CD4-positive, alpha-beta T cell (primary cell): ENCODE measurements at places on chromosomes 7 and 10.

DNA sequence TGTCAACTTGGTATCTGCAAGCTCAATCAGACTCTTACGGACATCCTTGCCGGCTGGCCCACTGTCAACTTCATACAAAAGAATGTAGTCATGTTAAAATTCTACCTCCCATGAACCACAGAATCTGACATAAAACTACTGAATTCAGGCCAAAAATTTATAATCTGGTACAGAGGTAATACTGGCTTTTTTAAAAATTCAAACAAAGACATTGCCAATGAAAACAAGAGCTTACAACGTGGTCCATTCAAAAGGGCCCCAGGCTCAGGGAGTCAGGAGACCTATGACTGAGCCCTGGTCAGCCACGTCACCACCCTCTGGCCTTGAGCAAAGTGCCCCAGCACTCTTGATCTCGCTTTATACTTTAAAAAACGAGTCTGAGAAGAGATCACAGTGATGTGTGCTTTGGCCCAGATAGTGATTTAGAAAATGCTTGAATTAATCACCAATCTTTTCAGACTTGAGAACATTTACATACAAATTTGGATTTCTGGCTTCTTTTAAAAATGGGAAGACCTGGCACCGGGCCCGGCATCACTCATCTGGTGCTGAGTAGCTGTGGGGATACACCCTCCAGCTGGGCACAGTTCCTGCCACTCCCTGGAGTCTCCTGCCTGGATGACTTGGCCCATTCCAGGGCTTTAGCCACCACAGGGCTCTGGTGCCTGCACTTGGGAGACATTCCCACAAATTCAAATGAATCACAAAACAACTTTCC, 94.1 kb downstream of the PIP4K2A start:
- no peak for DNase-seq

GRCh38 chr10:77531441-77532001, 106.1 kb downstream of the KCNMA1 start:
- DNase-seq = no peak

- DNase-seq = no peak
Measured at GRCh38 chr7:106615808-106616707, 44.9 kb downstream of the CCDC71L start.

DNA sequence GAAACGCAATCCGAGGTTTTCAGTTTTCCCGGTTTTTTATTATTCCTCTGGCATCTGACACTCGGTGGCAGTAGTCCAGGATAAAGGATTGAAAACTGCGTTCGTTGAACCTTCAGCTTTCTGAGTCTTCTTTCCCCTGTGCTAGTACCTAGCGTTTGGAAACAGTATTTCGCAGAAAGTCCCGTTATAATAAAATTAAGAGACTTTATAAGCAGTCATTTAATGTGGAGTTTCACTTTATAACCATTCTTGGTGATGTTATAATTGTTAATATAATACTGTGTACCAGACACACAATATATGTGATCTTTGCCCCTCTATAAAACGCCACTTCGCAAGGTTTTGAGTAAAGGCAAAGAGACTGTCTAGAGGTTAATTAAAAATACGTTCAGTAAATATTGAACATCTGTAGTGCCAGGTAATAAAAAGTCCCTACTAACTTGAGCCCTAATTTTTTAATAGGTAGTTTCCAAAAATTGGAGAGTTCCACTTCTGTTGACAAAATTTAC, 874 bp downstream of the CISD1 start:
- no peak for DNase-seq

DNA sequence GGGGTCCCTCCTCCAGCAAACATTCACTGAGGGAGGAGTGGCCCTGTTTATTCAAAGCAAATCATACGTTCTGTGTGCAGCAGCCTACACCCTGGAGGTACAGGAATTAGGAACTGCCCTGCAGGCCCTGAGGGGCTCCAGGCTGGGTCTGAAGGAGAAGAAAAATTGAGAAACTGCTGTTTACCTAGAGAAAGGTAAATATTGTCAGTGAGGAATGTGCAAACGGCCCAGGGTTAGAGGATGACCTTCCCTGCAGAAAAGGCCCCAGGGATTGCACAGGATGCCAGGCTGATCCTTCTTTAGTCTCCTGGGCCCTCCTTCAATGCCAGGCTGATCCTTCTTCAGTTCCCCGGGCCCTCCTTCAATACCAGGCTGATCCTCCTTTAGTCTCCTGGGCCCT, 5.7 kb downstream of the CALML5 start:
- DNase-seq = no peak

DNA sequence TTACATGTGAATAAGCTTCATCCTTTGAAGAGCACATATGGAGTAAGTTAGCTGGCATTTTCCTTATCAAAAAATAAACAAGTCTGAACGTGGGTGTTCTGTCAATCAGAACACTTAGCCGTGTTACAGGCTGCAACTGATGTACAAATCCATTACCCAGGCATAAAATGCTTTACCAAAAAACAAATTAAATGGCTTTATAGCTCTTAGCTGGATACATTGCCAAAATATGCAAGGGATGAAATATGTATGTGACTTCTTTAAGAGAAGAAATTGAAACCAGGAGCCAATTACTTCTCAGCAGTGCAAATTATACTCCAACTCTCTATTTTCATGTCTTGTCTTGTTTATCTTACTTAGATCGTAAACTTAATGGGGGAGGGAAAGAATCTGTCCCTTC, 214.8 kb downstream of the DGKB start:
- DNase-seq = no peak

DNA sequence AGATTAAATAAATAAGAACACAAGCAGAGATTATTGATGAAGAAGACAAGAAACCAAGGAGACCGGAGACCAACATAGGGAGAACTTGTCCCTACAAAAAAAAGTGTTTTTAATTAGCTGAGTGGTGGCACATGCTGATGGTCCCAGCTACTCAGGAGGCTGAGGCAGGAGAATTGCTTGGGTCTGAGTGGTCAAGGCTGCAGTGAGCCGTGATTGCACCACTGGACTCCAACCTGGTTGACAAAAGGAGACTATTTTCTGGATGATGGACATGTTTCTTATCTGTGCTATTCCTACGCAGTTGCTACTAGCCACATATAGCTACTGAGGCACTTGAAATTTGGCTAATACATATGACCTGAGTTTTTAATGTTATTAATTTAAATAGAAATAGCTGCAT, 9.7 kb downstream of the IKZF5 start:
- DNase-seq = no peak

GRCh38 chr10:91519899-91520514, 109.9 kb downstream of the HECTD2 start:
- no peak for DNase-seq

DNA sequence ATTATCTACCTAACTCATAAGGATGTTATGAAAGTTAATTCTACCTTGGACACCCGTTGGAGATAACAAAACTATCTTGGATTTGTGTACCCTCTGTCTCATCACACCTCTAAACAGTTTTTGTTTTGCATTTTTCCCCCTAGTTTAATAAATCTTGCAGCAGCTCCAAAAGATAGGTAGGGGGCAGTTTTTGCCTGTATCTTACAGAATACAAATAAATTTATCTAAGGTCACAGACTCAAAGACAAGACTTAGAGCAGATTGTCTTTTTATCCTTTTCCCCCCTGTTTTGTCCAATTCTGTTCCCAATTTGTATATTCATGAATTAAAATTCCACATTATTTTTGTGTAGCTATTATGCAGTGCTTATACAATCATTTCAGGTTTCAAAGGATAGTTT, 5.0 kb upstream of the SORCS1 start:
- DNase-seq = no peak

DNA sequence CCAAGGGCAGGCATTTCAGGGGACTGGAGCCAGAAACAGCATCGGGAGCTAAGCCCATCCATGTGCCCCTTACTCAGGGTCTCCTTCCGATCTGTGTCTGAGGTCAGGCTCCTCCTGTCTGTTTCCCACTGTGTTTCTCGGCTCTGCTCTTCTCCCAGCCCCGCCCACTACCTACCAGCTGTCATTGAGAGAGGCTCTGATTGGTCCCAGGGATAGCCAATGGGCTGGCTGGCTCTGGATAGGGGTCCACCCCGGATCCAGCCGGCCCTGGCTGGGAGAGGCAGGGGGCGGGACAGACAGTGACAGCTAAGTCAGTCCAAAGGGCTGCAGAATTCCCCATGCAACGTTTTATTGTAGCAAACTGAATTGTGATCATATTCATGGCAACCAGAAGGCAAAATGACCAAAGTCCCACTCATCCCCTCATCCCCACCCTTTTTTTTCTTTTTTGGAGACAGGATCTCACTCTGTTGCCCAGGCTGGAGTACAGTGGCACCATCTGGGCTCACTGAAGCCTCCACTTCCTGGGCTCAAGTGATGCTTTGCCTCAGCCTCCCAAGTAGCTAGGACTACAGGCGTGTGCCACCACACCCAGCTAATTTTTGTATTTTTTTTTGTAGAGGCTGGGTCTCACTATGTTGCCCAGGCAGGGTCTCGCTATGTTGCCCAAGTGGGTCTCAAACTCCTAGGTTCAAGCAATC, 76.3 kb downstream of the CLIP2 start:
- no peak for DNase-seq

- DNase-seq = no peak
Measured at GRCh38 chr10:1963341-1963740, 226.0 kb upstream of the ADARB2 start.

DNA sequence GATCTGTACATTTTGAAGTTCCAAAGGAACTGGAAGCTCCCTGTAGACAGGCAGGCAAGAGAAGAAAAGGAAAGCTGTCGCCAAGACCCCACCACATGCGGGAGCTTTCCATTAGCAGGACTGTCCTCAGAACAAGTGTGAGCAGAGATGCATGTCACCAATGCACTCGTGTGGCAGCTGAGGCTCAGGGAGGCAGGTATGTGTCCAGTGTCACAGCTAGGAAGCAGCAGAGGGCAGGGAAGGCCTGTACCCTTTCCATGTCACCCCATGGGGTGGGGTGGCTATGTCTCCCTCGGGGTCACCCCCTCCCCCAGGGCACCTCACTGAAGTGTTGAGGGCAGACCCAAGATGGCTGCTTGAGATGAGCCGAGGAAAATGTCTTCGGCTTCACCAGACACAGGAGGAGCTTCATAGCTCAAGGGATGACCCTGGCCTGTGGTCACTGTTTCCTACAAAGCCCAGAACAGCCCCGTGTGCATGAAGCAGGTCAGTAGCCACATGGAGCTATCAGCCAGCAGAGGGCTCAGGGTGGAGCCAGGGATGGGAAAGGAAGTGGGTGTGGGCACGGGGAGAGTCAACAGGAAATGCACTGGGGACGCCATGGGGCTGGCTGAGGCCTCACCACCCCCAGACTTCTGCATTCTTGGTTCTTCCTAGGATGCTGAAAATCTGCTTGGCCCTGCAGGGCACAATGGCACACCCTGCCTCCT, 96.6 kb downstream of the FAM53B start:
- DNase-seq = peak; percentile 66

DNA sequence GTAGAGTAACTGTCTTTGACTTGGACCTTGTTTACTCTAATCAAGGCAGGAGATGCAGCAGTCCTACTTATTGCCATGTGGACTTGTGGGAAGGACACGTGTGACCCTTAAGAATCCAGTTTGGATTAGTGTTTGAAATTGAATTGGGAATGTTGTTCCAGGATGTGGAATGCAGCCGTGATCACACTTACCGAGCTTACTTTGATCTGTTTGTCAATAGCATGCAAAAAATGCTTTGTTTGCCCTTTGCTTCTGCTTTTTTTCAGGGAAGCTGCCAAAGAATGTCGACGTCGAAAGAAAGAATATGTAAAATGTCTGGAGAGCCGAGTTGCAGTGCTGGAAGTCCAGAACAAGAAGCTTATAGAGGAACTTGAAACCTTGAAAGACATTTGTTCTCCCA, 84.7 kb downstream of the CREM start:
- no peak for DNase-seq

DNA sequence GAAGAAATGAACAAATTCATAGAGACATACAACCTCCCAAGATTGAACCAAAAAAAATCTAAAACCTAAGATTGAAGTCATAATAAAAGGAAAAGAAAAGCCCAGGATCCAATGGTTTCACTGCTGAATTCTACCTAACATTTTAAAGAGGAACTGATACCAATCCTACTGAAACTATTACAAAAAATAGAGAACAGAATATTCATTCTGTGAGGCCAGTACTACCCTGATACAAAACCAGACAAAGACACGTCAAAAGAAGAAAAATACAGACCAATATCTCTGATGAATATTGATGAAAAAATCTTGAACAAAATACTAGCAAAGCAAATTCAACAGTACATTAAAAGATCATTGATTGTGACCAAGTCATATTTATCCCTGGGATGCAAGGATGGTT, 128.5 kb upstream of the STEAP1 start:
- no peak for DNase-seq

- no peak for DNase-seq
Measured at GRCh38 chr10:27671821-27672220, 73.8 kb downstream of the MKX start.

DNA sequence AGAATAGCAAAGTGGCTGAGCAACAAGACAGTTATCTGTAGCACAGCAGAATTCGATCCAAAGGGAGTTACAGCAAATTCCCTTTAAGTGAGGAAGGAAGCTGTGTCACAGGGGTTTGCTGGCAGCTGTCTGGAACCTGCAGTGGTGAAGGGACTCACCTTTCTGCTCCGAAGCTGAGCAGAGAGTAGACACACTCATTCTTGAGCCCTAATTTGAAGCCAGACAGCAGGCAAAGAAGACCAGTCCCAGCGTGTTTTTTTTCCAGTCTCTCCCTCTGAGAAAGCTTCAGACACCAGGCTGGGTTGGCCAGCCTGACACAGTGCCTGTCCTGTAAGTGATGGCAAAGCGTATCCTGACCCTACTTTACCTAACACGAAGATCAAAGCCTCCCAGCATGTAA, 210.7 kb downstream of the TRIL start:
- DNase-seq = no peak

GRCh38 chr7:2289111-2289586, 25.1 kb downstream of the SNX8 start:
- no peak for DNase-seq

DNA sequence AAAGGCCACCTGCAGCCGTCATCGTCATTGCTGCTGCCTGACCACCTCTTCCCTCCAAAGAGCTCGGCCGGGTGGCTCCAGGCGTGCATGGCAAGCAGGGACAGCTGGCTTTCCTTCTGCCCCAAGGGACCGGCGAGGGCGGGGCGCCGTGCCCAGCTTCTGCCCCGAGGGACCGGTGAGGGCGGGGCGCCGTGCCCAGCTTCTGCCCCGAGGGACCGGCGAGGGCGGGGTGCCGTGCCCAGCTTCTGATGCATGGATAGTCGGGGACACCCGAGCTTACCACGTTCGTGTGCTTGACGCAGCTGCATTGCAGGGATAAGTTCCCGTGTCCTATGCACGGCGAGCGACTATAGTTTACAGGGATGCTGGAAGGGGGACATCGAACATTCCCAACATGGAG, 27.0 kb downstream of the CFAP46 start:
- no peak for DNase-seq

DNA sequence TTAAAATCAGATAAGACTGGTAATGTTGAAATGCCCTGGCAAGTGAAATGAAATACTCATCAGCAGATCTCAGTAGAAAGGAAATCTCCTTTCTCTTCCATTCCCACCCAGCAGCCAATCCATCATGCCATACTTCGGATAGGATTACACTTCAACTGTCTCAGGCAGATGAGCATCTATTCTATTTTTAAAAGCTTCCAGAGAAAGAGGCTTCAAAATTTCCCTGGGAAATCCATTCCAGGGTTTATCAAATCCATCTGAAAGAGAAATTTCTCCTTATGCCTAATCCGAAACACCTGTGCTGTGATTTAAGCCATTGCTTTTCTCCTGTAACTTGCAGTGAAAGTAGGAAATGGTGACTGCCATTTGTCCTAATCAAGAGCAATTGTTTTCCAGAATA, 60.4 kb upstream of the RAPGEF5 start:
- no peak for DNase-seq

GRCh38 chr7:46150202-46150601, 229.1 kb upstream of the IGFBP3 start:
- DNase-seq = no peak
